ENCODE measurements at places on chromosomes 7 and 10.

DNA sequence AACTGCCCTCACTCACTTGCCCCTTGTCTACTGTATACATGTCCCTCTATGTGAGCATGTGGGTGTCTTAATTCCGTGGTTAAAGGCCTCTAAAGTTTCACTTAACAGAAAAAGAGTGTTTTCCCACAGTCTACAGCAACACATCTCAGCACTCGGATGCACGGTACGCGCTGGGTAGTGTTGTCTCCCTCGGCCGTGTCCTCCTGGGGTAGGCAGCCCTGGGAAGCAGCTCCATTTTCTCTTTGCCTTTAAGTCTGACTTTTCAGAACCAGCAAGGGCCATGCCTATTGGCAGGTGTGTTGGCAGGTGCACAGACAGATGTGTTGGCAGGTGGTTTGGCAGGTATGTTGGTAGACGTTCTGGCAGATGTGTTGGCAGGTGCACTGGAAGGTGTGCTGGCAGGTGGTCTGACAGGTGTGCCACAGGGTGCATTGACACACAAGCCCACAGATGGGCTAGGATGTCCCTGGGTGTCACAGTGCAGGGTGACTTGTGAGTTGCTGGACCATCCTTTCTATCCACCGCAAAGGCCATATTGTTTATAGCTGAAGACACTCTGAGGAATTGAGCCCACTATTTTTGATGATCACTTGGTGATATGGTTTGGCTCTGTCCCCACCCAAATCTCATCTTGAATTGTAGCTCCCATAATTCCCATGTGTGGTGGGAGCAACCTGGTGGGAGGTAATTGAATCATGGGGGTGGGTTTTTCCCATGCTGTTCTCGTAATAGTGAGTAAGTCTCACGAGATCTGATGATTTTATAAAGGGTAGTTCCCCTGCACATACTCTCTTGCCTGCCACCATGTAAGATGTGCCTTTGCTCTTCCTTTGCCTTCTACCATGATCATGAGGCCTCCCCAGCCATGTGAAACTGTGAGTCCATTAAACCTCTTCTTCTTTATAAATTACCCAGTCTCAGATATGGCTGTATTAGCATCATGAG is 296.9 kb downstream of the TNS3 start:
- H3K4me3 ChIP-seq = no peak overlapping the region
- H3K27ac ChIP-seq = no peak overlapping the region
- H3K4me1 ChIP-seq = peaks cover 11% of the 10 kb centered on the region

GRCh38 chr7:86966916-86967315 is 92.5 kb downstream of the ELAPOR2 start:
- no peak overlapping the region for H3K4me3 ChIP-seq
- H3K36me3 ChIP-seq = no peaks in the 10 kb centered on the region
- peaks cover 28% of the 10 kb centered on the region for H3K4me1 ChIP-seq
- no peaks in the 10 kb centered on the region for H3K27me3 ChIP-seq
- H3K27ac ChIP-seq = no peak overlapping the region
- DNase-seq = no peak

DNA sequence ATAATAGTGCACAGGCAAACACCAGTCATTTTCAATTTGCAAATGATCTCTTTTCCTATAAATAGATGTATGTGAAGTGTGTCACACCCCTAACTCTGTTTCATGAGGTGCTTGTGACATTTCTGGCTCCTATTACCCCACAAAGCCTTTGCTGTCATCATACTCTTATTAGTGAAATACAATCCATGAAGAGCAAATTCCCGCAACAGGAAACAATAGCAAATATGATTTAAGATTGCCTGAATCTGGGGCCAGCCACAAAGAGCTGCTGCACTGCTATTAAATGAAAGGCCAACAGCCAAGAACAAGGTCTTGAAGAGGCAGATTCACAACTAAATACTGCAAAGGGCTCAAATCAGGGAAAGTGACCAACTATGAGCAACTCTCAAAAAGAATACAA is 96.3 kb upstream of the CAV2 start:
- no peaks in the 10 kb centered on the region for H3K36me3 ChIP-seq
- H3K27ac ChIP-seq = no peak overlapping the region
- no peak for DNase-seq

DNA sequence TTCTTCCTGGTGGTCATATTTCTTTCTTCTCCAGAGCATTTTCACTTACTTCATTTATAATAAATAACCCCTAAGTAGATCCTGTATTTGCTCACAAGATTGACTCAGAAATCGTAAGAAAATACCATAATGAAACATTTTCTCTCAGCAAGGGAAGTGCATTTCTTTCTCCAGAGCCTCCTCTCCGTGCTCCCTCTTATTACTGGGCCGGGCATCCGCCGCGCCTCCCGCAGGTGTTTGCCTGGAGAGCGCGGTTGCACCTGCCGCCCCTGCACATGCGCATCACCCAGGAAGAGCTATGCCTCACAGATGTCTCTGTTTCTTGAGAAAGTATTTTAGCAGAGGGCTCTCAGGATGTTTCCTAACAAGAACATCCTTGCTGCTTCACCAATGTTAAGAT is 509.2 kb downstream of the TCERG1L start:
- no peak for DNase-seq
- H3K27me3 ChIP-seq = no peaks in the 10 kb centered on the region
- no peak overlapping the region for H3K27ac ChIP-seq
- H3K4me3 ChIP-seq = no peak overlapping the region
- no peaks in the 10 kb centered on the region for H3K36me3 ChIP-seq

DNA sequence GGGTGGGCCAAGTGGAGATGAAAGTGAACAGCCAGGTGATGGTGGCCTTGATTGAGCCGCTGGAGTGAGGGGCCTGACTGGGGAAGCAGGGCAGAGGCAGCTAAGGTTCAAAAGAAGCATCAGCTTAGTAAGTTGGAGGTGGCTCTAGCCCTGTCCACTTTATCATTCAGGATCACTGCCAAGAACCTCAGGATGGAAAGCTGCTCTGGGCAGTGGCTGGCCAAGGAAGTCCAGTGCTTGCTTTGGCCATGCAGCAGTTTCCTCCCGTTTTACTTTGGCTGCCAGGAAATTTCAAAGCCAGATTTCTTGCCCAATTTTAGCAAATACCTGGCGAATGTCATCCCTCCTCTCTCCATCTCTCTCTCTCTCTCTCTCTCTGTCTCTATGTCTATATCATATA is 384.9 kb downstream of the PLXNA4 start:
- no peaks in the 10 kb centered on the region for H3K4me1 ChIP-seq
- H3K27me3 ChIP-seq = peaks cover 6% of the 10 kb centered on the region
- H3K27ac ChIP-seq = no peak overlapping the region
- DNase-seq = no peak

DNA sequence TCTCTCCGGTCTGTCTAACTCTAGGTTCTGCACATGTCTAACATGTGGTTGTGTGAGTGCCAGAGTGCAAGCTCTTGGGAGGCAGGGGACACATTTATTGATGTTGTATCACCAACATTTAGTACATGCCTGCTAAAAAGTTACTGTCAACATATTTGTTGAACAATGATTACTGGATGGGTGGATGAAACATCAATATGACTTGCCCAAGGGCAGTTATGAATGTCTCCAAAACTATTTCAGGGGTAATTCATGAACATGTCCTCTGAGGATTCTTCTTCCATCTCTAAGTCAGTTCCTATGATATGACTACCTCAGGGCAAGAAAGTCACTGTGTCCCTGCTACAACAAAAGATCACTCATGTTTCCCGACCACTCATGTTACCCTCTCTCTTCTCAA is 91.3 kb upstream of the STEAP1B start:
- H3K27ac ChIP-seq = no peak overlapping the region
- H3K4me3 ChIP-seq = no peak overlapping the region
- H3K27me3 ChIP-seq = no peaks in the 10 kb centered on the region
- H3K36me3 ChIP-seq = no peaks in the 10 kb centered on the region

DNA sequence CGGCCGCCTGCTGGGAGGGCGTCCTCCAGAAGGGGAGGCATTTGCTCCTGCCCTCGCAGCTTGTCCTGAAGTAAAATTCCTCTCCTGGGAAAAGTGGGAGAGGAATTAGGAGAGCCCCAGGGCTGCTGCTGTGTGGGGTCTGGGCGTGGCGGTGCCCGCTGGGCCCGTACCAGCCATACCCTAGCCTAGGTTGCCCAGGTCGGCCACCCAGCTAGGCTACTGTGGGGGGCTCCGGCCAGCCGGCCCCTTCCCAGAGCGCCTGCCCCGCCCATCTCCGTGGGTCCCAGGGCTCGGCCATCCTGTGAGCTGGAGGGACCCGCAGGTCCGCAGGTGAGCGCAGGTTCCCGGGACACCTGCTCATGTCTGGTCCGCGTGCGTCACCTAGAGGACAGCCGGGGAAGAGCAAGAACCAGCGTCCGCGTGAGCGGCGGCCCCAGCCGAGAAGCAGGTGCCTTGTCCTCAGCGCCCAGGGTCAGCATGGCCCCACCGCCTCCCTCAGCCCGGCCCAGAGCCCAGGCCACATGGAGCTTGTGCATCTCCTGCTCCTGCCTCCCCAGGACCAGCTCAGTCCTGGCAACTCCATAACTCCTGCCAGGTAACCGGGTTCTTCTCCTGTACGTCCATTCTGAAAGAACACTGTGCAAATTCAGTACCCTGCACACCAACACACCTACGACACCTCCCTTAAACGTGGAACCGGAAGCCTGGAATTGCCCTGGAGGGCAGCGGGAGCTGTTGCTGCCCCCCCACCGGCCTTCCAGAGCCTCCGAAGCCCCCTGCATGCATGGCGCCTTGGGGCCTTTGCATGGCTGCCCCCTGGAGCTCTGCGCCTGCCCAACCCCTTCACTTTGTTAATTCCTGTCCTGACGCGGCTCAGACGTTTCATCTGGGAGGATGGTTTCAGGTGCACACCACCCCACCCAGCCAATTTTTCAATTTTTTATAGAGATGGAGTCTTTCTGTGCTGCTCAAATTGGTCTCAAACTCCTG is 22.8 kb upstream of the FOXL3 start:
- H3K4me3 ChIP-seq = no peak overlapping the region
- peaks cover 12% of the 10 kb centered on the region for H3K27me3 ChIP-seq
- H3K36me3 ChIP-seq = peaks cover 4% of the 10 kb centered on the region
- no peak overlapping the region for H3K27ac ChIP-seq

- peaks cover 13% of the 10 kb centered on the region for H3K27me3 ChIP-seq
- H3K27ac ChIP-seq = no peak overlapping the region
- H3K4me3 ChIP-seq = no peak overlapping the region
- DNase-seq = no peak
- H3K4me1 ChIP-seq = peaks cover 21% of the 10 kb centered on the region
Observed at GRCh38 chr10:50280049-50280841, 28.9 kb upstream of the ASAH2 start.

- H3K36me3 ChIP-seq = peaks cover 42% of the 10 kb centered on the region
- no peaks in the 10 kb centered on the region for H3K27me3 ChIP-seq
- H3K4me1 ChIP-seq = peaks cover 16% of the 10 kb centered on the region
- H3K27ac ChIP-seq = no peak overlapping the region
Observed at GRCh38 chr7:6121141-6121540, 90.0 kb downstream of the ANKRD61 start.

DNA sequence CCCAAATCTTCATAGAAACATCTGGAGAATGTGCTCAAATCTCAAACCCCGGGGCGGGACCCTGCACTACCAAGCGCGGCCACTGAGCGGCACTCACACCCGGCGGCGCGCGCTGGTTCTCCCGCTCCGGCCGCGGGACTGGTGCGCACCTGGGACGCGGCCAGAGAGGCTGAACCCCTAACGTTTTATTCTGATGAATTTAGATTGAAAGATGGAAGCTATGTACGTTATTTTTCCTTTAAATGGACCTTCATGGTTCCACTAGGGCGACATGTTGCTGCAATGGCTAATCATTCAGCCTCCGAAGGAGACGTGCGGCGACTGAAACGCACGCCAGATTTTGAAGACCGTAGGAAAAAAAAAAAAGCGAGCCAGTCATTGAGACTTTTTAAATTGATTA is 107.0 kb upstream of the INSIG1 start:
- peak; percentile 73 for DNase-seq
- peaks cover 36% of the 10 kb centered on the region for H3K27me3 ChIP-seq
- peak overlapping the region; percentile 13 for H3K27ac ChIP-seq
- peaks cover 1% of the 10 kb centered on the region for H3K36me3 ChIP-seq
- H3K4me1 ChIP-seq = peaks cover 20% of the 10 kb centered on the region

DNA sequence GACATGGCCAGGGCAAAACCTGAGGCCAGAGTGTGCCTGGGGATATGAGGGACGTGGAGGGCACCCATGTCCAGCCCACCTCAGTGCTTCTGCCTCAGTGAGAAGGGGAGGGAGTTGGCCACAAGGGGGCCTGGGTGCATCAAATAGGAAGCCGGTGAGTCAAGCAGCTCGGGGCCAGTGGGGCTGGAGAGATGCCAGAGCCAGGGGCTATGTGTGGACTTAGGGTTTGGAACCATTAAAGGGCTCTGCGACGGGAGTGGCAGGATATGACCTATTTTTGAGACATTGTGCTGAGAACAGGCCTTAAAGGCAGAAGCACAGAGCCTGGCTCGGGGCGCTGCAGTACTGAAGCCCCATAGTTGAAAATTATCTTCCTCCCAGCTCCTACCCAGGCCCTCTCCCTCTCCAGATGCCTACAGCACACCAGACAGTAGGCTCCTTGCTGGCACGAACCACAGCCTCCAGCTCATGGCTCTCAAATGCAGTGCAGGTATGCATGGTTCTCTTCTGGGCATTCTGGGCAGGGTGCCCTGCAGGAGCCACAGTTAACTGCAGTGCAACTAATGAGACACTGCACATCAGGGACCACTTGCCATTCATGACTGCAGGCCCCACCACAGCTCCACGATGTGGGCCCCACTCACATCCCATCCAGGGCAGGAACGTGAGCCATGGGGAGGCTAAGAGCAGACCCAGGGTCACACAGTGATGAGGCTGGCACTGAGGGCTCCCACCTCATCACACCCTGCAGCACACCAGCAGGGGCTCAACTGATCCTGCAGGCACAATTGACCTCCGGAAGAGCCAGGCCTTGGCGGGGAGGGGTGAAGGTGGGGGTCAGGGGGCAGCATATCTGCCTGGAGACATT is 7.2 kb upstream of the PGAM2 start:
- no peak for DNase-seq
- peaks cover 4% of the 10 kb centered on the region for H3K36me3 ChIP-seq
- H3K4me1 ChIP-seq = no peaks in the 10 kb centered on the region

GRCh38 chr7:99918959-99919813 is at the start of gene TRIM4:
TRIM4 (minus strand) TSS chr7:99919530; CDS start chr7:99919401, 129 bp downstream.
- H3K4me1 ChIP-seq = peaks cover 9% of the 10 kb centered on the region
- H3K4me3 ChIP-seq = peak within 1 kb of the TSS; percentile 84
- H3K36me3 ChIP-seq = peaks cover 2% of the 10 kb centered on the region
- DNase-seq = peak; percentile 39
- peak within 1 kb of the TSS; percentile 91 for H3K27ac ChIP-seq

DNA sequence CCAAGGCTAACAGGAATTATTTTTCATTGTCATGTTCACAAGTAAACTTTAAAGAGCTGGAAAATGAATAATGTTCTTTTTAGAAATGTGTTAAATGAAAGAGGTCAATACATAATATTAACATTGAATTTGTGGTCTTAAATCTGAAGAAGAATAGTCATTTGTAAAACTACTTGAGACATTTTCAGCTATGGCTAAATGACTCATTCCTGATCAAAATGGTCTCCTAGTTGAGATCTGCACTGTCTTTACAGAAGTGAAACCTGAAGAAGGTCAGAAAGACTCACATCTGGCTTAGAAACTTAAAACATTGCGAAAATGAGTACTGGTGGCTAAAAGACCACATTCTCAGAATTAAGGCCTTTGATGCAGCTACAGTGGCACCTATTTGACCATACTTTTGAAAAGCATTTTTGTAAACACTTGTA is 5.9 kb downstream of the PIK3CG start:
- no peak overlapping the region for H3K27ac ChIP-seq
- H3K4me1 ChIP-seq = no peaks in the 10 kb centered on the region
- no peaks in the 10 kb centered on the region for H3K27me3 ChIP-seq
- H3K4me3 ChIP-seq = no peak overlapping the region
- H3K36me3 ChIP-seq = no peaks in the 10 kb centered on the region
- no peak for DNase-seq

- H3K27ac ChIP-seq = no peak overlapping the region
- H3K36me3 ChIP-seq = no peaks in the 10 kb centered on the region
- no peak overlapping the region for H3K4me3 ChIP-seq
- no peaks in the 10 kb centered on the region for H3K4me1 ChIP-seq
- DNase-seq = no peak
Observed at GRCh38 chr7:132764762-132765161, 188.5 kb upstream of the PLXNA4 start.
